Activated CD8-positive, alpha-beta memory T cell treated with anti-CD3 and anti-CD28 coated beads for 48 hours (primary cell): ENCODE measurements at places on chromosomes 16 and 17.

- DNase-seq: no peak
Observed at GRCh38 chr16:2149630-2150417, 1.4 kb downstream of the RAB26 start.

DNA sequence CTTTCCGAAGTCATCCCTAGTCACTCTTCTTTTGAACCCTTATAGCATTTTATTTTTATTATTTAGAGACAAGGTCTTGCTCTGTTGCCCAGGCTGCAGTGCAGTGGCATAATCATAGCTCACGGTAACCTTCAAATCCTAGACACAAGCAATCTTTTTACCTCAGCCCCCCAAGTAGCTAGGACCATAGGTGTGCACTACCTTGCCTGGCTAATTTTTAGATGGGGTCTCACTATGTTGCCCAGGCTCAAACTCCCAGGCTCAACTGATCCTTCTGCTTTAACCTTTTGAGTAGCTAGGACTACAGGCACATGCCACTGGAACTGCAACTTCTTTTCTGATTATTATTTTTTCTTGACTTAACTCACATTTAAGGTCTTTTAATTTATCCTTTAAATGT lies 33.0 kb upstream of the TMEM97 start:
- DNase-seq: no peak

GRCh38 chr17:82355770-82356427 lies 3.1 kb upstream of the TEX19 start:
- no peak for DNase-seq

DNA sequence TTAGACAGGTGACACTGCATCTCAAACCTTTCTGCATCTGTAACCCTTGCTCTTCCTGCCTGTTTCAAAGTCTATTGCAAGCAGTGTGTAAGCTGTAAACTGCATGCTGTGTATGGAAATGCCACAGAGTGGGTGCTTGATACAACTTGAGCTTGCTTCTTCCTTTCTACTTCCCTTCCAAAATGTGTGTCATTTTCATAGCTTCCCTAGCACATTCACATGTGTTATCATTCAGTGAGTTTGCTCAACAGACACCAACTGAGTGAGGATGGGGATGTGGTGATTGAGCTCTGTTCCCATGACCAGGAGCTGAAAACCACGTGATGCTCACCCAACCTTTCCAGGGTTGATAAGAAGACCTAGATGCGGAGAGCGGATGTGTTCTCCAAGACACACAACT lies 111.1 kb downstream of the VAT1L start:
- no peak for DNase-seq

- no peak for DNase-seq
Observed at GRCh38 chr16:84496991-84497390, 7.5 kb downstream of the MEAK7 start.

DNA sequence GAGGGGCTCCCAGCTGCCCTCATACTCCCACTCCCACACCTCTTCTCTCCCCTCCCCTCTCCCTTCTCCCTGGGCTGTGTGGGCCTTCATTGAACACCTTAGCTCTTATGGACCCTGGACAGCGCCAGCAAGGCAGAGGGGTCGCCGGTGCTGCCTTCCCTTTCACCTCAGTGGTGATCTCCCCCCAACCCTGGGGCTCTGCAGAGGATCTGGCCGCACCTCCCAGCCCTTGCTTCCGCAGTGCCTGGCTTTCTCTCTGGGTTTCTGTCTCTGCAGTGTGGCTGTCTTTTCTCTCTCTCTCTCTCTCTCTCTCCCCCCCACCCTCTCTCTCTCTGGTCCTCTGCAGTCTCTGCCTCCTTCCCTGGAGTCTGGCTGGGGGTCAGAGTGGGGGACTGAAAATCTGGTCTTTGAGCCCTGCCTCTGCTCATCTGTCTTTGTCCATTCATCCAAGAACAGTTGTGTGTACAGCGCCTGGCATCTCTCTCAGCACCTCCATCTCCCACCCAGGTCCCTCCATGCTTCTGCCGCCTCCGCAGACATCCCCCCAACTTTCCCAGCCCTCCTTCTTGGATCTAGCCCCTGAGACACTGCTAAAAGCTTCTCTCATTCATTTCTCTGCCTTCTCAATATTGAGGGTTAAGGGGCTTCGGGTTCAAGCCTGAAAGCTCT lies 1.1 kb downstream of the SEZ6L2 start:
- DNase-seq: no peak

DNA sequence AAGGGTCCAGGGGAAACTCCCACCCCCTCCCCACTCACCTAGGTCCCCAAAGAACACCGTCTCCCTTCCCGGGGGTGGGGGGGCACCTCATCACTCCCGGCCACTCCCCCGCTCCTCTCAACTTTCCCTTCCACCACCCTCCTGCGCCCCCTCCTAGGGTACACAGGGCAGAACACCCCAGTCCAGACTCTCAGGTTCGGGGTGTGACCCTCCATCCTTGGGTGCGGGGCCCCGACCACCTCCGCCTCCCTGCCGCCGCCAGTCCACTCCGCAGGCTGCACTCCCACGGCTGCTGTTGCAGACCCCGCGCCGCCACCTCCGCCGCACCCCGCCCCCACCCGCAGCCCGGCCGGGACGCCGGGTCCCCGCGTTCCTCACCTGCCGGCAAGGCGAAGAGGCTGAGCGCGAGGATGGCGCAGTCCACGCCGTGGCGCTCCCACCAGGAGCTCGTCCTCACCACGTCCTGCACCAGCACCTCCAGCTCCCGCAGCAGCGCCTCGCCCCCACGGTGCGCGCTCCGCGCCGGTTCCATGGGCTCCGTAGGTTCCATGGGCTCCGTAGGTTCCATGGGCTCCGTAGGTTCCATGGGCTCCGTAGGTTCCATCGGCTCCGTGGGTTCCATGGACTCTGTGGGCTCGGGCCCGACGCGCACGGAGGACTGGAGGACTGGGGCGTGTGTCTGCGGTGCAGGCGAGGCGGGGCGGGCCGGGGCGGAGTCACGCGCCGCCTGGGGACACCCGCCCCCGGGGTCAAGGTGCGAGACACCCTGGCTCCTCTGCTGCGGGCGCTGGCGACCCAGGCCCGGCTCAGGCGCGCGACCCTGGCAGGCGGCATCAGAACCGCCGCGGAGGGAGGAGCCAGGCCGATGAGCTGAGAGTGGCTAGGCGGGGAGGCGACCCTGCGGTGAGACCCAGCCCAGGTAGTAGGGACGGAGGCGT lies at the start of gene FADS6:
FADS6 (minus strand) TSS at position 660 of the 938 bp plus-strand sequence; CDS start at position 622, 38 bp downstream.
- DNase-seq: no peak

DNA sequence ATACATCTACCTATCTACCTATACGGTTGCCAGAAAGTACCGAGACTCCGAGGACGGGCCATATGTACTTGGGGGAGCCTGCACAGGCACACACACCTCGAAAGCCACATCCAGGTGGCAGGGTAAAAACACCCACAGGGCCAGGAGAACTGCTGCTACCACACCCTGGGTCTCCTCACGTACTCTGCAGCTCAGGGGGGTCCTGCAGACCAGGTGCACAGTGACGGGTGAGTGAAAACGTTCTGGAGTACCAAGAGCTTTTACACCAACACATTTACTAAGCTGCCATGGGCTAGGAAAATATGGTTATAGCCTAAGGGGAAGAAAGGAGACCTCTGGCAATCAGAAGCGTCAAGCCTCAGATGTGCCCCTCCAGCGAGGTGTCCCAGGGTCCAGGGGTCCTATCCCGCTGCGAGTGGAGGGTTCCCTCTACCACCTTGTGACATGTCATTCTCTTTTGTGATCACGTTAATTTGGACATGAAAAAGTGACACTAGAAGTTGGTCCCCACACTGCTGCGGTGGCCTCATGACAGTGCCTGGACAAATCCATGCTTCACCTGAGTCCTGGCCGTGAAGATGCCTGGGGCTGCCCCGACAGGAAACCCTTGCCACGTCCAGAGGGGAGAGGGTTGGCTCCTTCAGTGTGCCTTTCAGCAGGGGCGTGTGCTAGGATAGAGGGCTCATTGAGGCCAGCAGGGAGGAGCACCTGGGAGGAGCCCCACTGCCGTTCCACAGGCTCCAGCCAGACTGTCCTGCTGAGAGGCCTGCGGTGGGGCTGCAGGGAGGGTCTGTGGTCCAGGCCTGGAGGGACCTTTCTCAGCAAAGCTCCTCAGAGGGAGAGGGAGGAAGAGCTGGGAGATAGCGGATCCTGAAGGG lies 1.8 kb downstream of the CANT1 start:
- DNase-seq: no peak

GRCh38 chr17:33657181-33657580 lies 364.1 kb upstream of the ASIC2 start:
- no peak for DNase-seq

- DNase-seq: no peak
Observed at GRCh38 chr17:45427181-45427835, 5.4 kb downstream of the ARHGAP27 start.

DNA sequence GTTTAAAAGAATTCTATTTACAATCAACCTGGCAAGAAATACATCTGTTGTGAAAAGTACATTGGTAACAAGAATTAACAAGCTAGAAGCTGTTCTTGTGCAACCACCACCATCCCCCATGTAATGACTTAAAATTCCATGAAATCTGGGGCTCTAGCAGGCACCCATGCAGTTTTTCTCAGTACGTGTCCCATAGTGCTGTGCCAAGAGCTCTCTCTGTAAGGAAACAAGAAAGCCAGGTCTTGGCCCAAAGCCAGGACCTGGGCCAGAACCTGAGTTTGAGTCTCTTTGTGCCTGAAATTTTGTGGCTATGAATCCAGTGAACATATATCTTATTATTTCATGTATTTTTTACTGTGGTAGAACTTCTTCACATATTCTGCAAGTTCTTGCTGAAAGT lies 46.6 kb downstream of the NUP93 start:
- DNase-seq: no peak

DNA sequence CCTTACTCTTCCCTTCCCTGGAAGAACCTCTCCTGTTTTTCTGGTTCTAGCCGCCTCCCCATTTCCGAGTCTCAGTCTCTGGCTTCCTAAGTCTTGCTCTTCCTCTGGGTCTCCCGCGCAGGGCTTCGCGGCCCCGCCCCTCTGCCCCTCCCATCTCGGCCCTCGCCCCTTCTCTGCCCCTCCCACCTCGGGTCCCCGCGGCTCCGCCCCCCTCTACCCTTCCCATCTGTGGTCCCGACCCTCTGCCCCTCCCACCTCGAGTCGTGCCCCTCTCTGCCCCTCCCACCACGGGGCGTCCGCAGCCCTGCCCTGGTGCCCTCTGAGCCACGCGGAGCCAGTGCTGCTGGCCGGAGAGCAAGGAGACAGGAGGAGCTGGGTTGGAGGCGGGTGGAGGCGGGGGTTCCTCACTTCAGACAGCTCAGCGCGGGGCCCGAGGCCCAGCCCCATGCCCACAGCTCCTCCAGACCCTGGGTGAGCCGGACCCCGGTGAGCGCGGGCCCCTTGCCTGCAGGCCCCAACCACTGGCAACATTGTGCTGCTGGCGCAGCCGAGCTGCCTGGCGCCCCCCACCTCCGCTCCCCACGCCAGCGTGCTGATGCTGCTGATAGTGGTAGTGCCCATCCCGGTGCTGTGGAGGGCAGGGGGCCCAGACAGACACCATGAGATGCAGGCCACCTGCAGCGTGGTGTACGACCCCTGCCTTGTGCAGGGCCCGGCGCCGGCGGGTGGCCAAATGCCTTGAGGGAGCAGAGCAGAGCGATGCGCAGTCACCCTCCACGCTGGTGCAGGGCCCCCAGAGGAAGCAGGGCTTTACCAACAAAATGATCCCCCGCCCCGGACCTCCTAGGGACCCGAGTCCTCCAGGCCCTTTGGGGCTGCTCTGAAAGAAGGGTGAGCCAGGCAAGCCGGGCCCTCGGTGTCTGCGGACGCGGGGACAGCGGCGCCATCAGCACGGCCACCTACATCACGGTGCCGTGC lies 2115.3 kb downstream of the TP53TG3F start:
- DNase-seq: no peak

- no peak for DNase-seq
Observed at GRCh38 chr16:88498576-88499208, 45.6 kb downstream of the ZFPM1 start.
